ENCODE measurements at places on chromosomes 16 and 17. TPM values are rescaled to one million over a fixed set of nuclear protein-coding genes. Genes with fewer than 3 reads are reported as not detected.

The ITGAX gene
- 4.5 TPM for total RNA-seq

The ABCC3 gene
- 19.6 TPM for total RNA-seq

The PYY gene
- not detected for total RNA-seq

The TBC1D3 gene
- not detected for total RNA-seq

The SEZ6L2 gene
- total RNA-seq: 1.1 TPM

The PRR29 gene
- not detected for total RNA-seq

The C17orf113 gene
- not detected for total RNA-seq

The ARHGAP44 gene
- total RNA-seq: 0.61 TPM

- no peak for DNase-seq
- H3K27me3 ChIP-seq: no peaks in the 10 kb centered on the region
- H3K27ac ChIP-seq: no peak overlapping the region
- peaks cover 22% of the 10 kb centered on the region for H3K4me1 ChIP-seq
- H3K36me3 ChIP-seq: no peaks in the 10 kb centered on the region
Observed at GRCh38 chr17:81440511-81441244, 45.4 kb downstream of the BAHCC1 start.

DNA sequence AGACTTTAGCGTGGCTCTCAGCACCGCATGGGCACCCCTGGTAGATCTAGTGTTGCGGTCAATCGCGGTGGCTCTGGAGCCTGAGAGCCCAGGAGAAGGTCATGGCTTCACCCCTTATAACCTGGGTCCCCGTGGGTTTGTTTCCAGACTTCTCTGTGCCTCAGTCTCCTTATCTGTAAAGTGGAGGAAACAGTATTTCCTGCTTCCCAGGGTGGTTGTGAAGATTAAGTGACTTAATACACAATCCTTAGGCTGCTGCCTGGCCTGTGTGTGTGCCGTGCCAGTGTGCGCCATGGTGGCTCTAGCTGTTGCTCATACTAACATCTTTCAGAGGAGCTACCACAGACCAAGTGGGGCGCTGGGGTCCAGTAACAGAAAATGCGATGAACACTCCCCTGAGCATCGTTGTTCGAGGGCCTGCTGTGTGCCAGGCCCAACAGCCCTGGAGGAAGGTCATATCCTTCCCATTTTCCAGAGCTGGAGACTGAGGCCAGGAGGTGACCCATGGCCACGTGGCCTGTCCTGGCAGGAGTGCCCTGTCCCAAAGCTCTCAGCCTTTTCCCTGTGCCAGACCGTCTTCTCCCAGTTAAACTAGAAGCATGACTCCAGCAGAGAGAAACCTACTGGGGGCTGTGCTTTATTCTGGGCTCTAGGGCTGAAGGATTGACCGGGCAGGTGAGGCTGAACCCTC lies 70.1 kb downstream of the CMIP start:
- no peaks in the 10 kb centered on the region for H3K36me3 ChIP-seq
- no peak for DNase-seq
- peaks cover 25% of the 10 kb centered on the region for H3K4me1 ChIP-seq
- no peak overlapping the region for H3K4me3 ChIP-seq
- no peaks in the 10 kb centered on the region for H3K27me3 ChIP-seq
- peak overlapping the region; percentile 60 for H3K27ac ChIP-seq

DNA sequence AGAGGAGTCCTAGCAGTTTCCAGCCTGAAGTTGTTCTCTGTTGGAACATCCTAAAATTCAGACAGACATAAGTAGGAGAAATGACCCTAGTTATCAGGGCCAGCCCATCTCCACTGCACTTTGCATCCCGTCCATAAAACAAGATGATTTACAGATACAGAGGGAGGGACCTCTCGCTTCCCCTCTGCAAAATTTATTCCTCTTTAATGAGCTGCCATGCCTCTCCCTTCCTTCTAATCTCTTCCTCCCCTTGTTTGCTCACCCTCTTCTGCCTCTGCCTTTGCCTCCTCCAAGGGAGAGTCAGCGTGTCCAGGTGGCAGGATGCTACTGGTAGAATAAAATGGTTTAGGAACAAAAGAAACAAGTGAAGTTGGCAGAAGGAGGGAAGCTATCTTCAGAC lies 351.3 kb downstream of the SOX9 start:
- peaks cover 14% of the 10 kb centered on the region for H3K4me1 ChIP-seq
- H3K4me3 ChIP-seq: no peak overlapping the region
- H3K27ac ChIP-seq: no peak overlapping the region
- DNase-seq: no peak

GRCh38 chr16:52167328-52167727 lies 379.6 kb downstream of the TOX3 start:
- H3K36me3 ChIP-seq: no peaks in the 10 kb centered on the region
- H3K27ac ChIP-seq: no peak overlapping the region
- DNase-seq: no peak

DNA sequence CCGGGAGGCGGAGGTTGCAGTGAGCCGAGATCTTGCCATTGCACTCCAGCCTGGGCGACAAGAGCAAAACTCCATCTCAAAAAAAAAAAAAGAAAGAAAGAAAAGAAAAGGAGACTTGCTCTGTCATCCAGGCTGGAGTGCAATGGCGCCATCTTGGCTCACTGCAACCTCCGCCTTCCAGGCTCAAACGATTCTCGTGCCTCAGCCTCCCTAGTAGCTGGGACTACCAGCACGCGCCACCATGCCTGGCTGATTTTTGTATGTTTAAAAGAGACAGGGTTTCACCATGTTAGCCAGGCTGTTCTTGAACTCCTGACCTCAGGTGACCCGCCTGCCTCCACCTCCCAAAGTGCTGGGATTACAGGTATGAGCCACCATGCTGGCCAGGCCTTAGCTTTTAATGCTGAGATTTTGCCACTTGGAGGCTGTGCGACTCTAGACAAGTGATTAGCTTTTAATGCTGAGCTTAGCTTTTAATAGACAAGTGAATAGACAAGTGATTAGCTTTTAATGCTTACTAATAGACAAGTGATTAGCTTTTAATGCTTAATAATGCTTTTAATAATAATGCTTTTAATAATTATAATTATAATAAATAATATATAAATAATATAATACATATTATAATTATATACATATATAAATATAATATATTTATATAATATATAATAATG lies 9.6 kb downstream of the LDAF1 start:
- DNase-seq: no peak
- H3K4me3 ChIP-seq: no peak overlapping the region
- H3K36me3 ChIP-seq: peaks cover 11% of the 10 kb centered on the region
- H3K27ac ChIP-seq: no peak overlapping the region
- peaks cover 32% of the 10 kb centered on the region for H3K4me1 ChIP-seq

DNA sequence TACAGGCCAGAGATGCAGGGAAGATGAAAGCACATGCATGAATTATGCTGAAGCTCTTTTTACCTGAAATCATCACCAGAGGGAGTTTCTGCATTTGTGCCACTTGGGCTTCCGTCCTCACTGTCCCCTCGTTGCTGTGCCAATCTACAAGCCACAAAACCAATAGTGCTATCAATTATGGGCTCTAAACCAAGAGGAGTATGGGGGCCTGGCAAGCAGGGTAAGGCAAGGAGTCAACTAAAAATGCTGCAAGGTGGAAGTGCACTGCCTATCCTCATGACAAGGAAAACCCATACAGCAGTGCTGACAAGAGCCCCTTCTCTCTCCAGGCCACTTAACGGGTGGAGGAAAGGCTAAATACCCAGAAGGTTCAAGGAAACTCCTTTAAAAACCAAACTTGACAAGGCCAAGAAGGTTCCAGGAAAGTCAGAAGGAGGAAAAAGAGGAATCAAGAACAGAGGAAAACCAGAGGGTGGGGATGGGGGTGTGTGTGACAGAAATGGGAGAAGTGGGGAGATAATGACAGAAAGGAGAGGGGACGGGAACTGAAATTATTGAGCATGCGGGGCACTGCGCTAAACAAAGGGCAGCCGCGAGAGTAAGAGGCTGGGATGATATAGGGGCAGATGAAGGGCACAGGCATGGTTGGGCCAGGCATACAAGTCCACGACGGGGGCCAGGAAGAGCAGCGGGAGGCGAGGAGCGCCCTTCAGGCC lies 674 bp downstream of the C17orf75 start:
- H3K27me3 ChIP-seq: no peaks in the 10 kb centered on the region
- H3K36me3 ChIP-seq: no peaks in the 10 kb centered on the region
- peaks cover 12% of the 10 kb centered on the region for H3K4me1 ChIP-seq
- H3K4me3 ChIP-seq: peak overlapping the region; percentile 88

- no peaks in the 10 kb centered on the region for H3K36me3 ChIP-seq
- no peak for DNase-seq
- no peaks in the 10 kb centered on the region for H3K27me3 ChIP-seq
- peak overlapping the region; percentile 67 for H3K27ac ChIP-seq
- H3K4me1 ChIP-seq: no peaks in the 10 kb centered on the region
Observed at GRCh38 chr17:12406623-12407215, 259.0 kb upstream of the MYOCD start.

GRCh38 chr16:64445649-64446048 lies 676.2 kb downstream of the CDH11 start:
- no peaks in the 10 kb centered on the region for H3K27me3 ChIP-seq
- no peak for DNase-seq
- H3K36me3 ChIP-seq: no peaks in the 10 kb centered on the region
- H3K4me3 ChIP-seq: no peak overlapping the region
- H3K4me1 ChIP-seq: no peaks in the 10 kb centered on the region
- no peak overlapping the region for H3K27ac ChIP-seq

- no peaks in the 10 kb centered on the region for H3K4me1 ChIP-seq
- H3K27me3 ChIP-seq: no peaks in the 10 kb centered on the region
- H3K27ac ChIP-seq: no peak overlapping the region
- no peak overlapping the region for H3K4me3 ChIP-seq
Observed at GRCh38 chr17:74654742-74655141, 31.2 kb upstream of the CD300E start.

DNA sequence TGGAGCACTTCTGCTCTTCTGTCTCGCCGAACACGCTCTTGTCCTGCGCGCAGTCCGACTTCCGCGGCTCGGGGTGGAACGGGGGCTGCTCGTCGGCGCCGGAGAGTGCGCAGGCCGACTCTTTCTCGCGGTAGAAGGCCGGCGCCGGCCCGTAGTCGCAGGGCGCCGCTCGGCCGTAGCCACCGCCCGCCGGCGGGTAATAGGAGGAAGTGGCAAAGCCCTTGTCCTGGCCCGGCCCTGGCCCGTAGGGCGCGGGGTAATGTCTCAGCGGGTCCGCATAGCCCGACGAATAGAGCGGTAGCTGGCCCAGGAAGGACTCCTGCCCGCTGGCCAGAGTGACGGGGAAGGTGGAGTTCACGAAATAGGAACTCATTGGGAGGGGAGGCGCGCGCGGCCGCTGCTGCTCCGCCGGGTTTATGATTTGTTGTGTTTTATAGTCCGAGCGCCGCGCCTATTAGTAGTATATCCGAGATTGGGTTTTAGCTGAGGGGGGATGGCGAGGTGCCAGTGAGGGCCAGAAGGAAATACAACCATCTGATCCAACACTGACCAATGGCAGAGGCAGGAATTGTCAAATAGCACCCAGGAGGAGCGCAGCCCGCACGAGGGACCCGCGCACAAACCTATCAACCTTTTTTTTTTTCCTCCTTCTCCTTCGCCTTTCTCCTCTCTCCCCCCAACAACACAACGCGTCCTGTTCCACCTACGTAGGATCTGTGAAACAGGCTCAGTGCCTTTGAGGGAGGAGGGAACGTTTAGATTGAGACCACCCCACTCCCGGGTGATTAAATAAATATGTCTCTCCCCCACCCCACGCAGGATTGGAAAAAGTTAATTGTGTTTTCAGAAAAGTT lies 4.4 kb upstream of the HOXB5 start:
- H3K27ac ChIP-seq: peak overlapping the region; percentile 32
- H3K27me3 ChIP-seq: peaks cover 4% of the 10 kb centered on the region
- no peaks in the 10 kb centered on the region for H3K36me3 ChIP-seq
- H3K4me3 ChIP-seq: peak overlapping the region; percentile 48
- no peak for DNase-seq

DNA sequence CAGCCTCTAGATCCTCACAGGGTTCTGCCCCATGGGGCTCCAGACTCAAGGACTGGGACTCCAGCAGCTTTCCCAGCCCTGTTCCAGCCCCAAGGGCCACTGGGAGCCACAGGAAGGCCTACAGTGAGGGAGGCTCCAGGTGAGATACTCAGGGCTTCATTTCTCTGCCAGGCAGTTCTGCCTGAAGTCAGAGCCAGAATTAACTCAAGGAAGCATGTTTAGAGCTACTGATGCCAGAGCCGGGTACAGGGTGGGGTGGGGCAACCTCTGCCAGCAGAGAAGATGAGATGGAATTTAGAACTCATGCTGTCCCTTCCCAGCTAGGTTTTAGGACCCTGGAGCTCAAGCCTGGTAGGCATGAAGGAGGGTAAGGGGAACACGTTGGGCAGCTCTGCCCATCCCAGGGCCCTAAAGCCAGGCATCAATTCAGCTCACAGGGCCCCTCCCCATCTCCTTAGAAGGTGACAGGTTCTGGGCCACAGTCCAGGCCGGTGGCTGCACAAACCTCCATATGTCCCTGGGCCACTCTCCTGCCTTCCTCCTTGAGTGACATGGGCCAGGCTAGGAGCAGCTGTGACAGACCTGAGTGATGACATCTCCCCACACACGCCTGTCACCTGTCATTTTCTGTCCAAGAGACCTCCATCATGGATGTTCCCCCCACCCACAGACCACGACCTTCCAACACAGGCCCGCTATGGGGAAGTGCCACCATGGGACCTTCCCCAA lies 24.5 kb upstream of the SPPL2C start:
- no peaks in the 10 kb centered on the region for H3K27me3 ChIP-seq
- no peak for DNase-seq
- no peaks in the 10 kb centered on the region for H3K36me3 ChIP-seq
- no peaks in the 10 kb centered on the region for H3K4me1 ChIP-seq

GRCh38 chr17:74393346-74393942 lies 26.1 kb downstream of the GPR142 start:
- H3K27ac ChIP-seq: no peak overlapping the region
- no peaks in the 10 kb centered on the region for H3K36me3 ChIP-seq
- DNase-seq: no peak
- H3K4me3 ChIP-seq: no peak overlapping the region
- no peaks in the 10 kb centered on the region for H3K27me3 ChIP-seq

DNA sequence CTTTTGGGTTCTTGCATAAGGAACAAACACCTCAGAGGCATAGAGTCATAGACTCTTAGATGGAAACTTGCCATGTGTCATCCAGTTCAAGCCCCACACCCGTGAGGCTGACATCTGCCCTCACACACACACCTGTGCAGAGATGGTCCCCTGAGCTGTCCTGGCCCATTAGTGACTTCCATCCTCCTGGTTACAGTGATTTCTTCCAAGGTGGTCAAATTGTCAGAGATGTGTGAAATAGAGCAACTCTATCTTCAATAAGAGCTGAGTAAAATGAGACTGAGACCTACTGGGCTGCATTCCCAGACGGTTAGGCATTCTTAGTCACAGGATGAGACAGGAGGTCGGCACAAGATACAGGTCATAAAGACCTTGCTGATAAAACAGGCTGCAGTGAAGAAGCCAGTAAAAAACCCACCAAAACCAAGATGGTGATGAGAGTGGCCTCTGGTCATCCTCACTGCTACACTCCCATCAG lies 342.2 kb upstream of the TNRC6C start:
- no peaks in the 10 kb centered on the region for H3K36me3 ChIP-seq
- H3K27me3 ChIP-seq: no peaks in the 10 kb centered on the region
- H3K4me3 ChIP-seq: no peak overlapping the region

Data from esophagus squamous epithelium (tissue), 5 donors.